ENCODE measurements at places on chromosomes 13 and 19.

GRCh38 chr13:102830646-102831045 lies 15.2 kb upstream of the ERCC5 start:
- no peak for DNase-seq

DNA sequence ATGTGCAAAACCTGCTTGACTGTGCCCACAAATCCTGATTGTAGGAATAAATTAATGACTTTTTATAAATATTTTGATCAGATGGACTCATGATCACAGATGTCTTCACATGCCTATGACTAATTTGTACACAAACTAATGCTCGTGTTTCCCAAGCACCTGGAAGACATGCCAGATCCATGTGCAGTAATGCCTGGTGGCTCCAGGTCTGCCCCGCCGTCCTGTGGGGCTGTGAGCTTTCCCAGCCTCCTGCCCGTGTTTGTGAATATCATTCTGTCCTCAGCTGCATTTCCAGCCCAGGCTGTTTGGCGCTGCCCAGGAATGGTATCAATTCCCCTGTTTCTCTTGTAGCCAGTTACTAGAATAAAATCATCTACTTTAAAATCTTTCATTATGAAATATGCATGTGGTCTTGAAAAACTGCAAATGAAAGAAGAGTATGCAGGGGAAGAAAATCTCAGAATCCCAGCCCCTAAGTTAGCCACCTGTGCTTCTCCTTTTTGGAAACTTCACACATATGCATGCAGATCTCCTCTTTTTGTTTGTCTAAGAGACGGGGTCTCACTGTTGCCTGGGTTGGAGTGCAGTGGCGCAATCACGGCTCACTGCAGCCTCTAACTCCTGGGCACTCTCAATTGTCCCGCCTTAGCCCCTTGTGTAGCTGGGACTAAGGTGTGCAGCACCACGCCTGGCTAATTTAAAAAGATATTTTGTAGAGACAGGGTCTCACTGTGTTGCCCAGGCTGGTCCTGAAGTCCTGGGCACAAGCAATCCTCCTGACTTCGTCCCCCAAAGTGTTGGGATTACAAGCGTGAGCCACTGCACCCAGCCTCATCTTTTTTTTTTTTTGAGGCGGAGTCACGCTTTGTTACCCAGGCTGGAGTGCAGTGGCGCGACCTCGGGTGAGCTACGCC lies 6.2 kb downstream of the RPL28 start:
- DNase-seq: no peak

DNA sequence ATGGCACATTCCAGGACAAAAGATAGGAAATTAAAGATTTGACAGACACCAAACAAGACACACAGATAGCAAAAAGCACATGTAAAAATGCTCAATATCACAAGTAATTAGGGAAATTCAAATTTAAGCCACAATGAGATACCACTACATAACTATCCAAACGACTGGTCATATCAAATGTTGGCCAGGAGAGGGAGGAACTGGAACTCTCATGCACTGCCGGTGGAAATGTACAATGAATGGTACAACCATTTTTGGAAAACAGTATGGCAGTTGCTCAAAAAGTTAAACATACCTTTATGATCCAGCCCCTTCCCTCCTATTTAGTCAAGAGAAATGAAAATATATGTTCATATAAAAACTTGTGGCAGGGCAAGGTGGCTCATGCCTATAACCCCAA lies 36.8 kb upstream of the CYP2S1 start:
- no peak for DNase-seq

- no peak for DNase-seq
Measured at GRCh38 chr13:26015271-26016125, 36.3 kb downstream of the SHISA2 start.

- DNase-seq: no peak
Measured at GRCh38 chr13:25654322-25654721, 282.5 kb downstream of the ATP8A2 start.

DNA sequence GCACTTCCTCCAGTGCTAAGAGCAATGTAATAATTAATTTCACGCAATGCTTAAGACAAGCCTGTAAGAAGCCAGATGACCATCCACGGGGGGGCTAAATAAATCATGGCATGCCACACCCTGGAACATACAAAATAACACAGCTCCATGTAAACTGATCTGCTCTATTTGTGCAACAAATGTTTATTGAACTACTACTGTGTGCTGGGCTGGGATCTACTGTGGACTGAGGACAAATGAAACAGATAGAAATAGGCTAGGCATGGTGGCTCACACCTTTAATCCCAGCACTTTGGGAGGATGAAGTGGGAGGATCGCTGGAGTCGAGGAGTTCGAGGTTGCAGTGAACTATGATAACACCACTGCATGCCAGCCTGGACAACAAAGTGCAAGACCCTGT lies 21.3 kb downstream of the TGFB1 start:
- no peak for DNase-seq

DNA sequence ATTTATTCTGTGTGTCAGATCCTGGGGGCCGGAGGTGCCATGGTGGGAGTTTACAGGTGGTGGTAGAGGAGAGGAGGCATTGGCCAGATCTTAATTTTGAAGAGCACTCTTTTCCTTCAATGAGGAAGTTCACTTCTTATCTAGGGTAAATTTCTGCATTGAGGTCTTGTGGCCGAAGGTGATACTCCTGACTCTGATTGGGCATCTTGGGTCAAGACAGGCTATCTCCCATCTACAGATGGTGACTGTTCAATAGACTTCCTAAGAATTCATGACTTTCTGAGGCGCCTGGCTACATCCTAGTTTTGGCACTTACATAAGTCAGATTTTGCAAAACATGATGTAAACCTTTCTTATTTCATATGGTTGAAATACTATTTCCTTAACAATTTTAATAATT lies 135.2 kb downstream of the SUCLA2 start:
- DNase-seq: no peak

DNA sequence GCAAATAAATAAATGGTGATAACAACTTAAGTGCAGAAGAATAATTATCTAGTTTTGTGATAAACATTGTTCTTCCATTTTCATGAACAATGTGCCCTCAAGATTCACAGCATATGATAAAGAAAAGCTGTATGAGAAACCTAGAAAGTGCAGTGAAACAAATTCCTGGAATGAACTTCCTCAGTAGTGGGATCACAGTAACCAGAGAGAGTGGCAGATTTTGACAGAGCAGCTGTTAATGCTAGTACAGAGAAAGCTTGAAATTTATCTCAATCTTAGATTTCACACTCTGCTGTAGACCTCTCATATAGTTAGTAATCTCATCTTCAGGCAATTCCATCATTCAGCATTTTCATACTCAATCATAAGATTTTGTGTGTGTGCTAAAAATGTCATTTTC lies 664.9 kb downstream of the PCDH9 start:
- DNase-seq: no peak

GRCh38 chr13:114054264-114054663 lies 78.2 kb downstream of the RASA3 start:
- DNase-seq: no peak

GRCh38 chr19:43752287-43752875 lies 2.4 kb downstream of the SMG9 start:
- no peak for DNase-seq

- DNase-seq: no peak
Measured at GRCh38 chr13:42638886-42639285, 64.9 kb downstream of the TNFSF11 start.

DNA sequence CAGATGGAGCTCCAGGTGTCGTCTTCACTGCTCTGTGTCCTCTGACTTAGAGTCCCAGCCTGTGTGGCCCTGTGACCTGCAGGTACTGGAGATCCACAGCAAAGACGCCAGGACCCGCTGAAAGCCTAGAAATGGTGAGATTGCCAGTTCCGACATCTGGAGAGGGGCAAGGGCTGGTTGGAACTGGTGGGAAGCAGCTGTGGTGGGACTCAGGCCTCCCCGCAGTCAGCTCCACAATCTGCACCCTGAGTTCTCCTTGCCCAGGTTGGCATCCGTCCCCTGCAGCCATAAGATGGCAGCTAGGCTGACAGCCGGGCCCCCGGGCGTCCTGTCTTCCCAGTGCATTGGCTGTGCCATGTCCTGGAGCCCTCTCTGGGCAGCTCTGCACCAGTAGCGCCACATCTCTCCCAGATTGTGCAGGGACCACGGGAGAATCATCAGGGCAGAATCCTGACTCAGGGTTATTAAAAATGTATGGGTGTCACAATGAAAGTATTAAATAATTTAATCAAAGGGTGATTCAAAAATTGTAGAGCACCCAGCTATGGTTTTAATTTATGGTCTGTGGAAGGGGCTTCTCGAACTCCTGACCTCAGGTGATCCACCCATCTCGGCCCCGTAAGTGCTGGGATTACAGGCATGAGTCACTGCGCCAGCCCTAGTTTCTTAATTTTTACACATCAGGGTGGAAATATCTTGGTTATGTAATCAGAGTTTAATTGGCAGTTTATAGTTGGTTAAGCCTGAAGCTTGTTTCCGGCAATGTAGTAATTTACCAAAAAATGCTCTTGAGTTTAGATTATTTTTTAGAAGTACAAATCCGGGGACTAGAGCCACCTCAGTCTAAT lies 32.2 kb upstream of the ZNF681 start:
- DNase-seq: no peak

DNA sequence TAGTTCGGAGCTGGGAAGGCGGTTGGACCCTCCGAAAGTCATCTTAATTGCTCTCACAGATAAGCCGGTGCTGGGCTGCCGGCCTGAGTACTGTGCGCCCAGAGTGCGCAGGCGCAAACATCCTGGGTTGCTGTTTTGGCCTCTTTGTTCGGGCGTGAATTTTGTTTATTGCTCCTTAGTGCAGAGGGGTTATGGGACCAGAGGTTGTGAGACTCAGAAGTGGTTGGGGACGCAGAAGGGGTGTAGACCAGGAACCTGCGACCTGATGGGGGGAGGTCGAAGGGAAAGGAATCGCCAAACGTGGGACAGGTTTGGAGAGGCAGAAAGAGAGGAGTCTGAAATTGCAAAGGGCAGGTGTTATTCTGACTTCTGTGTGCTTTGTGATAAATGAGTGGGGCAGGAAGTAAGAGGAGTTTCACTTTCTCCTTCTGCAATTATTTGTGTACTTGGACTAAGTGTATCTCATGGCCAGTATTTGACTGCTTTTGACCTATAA lies 607 bp upstream of the ZNF566 start:
- peak; percentile 42 for DNase-seq

DNA sequence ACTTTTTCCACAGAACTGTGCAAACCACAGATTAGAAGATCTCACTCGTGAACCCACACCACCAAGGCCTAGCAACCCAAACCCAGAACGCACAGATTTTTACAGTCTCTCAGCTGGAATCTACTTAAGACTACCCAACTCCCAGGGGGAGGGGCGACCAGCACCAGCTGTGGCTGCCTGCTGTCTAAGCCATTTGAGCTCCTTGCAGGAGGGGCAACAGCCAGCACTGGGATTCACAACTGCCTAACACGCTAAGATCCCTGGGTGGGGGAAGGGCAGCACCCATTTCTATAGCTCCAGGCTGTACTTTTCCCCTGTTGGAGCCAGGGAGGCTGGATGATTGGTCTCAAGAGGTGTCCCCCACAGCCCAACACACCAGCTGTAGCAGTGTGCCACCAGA lies 368.8 kb downstream of the SUCLA2 start:
- no peak for DNase-seq

- no peak for DNase-seq
Measured at GRCh38 chr19:32865326-32865725, 4.2 kb downstream of the SLC7A9 start.

All from stimulated activated CD8-positive, alpha-beta memory T cell treated with anti-CD3 and anti-CD28 coated beads, Interleukin-7, amount 100 ng/mL, for 1 hour (primary cell).